Small intestine (tissue), 16 donors: ENCODE measurements at places on chromosomes 7 and 10.

DNA sequence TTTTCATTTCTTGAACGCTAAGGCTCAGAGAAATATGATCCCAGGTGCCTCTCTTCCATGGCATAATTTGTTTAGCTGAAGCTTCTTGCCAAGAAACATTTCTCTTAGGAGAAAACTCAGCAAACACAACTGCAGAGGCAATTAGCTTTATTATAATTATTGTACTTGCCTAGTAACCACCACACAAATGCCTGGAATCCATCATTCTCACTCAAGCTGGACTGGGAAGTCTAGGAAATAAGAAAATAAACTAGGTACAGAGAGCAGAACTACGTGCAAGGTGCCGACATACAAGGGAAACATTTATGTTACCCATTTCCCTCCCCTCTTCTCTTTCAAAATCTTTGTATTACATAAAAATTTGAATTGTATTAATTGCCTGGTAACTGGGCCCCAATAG, 15.1 kb downstream of the SLC35B4 start:
- DNase-seq, result no peak

DNA sequence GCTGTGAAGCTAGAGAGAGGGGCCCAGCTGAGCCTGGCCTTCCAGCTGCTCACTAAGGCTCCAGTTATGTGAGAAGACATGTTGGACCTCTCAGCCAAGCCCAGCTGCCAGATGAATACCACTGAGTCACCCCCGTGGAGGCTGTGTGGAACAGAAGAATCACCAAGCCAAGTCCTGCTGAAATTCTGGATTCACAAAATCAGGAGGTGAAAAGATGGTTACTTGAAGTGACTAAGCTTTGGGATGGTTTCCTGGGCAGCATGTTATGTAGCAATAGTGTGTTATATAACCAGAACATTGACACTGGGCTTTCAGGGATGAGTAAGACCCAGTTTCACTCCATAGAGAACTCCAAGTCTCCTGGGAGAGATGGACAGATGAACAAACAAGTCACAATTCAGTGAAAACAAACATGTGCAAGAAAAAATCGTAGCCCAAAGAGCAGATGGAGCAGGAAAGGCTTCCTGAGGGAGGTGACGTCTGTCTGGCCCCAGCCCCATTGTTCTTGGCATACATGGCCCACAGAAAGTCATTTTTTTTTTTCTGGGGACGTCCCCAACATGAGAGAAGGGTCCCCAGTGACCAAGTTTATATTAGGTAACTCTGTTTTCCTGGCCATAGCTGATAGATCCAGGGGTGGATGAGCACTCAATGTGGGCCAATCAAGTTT, 64.1 kb upstream of the PDZD8 start:
- no peak for DNase-seq

DNA sequence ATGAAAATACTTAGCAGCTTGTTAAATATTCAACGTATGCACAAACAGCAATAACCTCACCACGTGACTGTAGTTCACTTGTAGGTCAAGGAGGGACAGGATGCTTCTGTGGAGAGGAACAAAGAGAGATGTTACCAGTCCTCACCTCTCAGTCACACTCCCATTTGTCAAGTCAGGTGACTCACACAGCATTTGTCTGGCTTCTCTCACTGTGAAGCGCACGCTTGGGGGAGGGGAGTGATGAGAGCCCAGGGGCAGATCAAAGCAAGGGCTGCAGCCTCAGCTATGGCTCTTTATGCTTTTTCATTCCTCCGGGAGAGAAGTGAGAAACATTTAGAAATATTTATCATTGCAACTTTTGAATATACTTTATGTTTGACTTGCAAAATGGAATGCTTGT, 2.9 kb upstream of the RBM20 start:
- peak; percentile 14 for DNase-seq

DNA sequence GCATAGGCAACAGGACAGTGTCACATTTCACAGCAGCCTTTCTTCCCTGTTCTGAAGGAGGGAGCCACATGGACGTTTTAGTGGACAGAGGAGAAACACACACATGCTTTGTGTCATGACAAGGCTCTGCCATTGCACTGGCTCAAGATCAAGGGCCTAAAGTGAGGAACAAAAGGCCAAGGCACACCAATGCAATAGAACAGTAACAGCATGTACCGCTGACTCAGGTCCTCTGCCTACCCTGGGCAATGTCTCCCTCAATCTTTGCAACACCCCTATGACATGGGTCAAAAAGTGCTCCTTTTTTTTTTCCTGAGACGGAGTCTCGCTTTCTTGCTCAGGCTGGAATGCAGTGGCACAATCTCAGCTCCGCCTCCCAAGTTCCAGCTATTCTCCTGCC, 57.8 kb upstream of the SDK1 start:
- no peak for DNase-seq

- no peak for DNase-seq
These were observed 101.6 kb downstream of the IMMP2L start for GRCh38 chr7:111460695-111461094.

DNA sequence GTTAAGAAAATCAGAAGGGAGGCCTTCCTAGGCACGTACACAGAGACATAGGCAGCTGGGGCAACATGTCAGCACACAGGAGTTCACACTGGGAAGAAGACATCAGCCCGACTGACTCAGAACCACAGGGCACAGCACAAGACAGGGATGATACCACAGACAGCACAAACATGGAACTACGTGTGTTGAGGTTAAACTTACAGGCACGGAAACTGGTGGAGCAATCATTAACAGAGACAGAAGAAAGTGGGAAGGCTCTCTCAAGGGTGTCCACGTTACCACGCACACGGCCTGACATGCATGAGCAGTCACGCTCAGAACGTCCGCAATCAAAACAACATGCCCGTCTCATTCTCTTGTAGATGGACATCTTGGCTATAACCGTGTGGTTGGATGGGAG, 636.4 kb downstream of the KCNMA1 start:
- no peak for DNase-seq

GRCh38 chr7:97871659-97872024, 566 bp downstream of the ASNS start:
- no peak for DNase-seq

- DNase-seq, result no peak
These were observed 937 bp upstream of the COBL start for GRCh38 chr7:51317582-51317910.

DNA sequence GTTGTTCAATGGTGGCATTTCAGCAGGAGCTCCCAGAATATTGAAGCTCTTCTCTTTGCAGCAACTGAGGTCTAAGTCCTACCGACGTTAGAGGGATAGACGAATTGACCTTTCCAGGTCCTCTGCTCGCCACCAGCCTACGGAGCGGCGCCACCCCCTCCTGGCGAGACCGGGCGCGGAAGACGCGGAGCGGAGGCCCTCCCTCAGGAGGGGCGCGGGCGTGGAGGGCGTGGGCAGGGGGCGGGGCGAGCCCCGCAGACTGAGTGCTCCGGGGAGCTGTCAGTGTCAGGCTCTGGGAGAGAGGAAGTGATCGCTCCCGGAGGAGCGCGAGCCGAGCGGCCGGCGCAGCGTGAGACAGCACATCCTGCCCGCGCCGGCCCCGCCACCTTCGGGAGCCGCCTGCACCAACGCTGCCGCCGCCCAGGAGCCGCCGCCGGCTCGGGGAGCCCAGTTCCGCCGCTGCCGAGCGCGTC, at the start of gene DYNC1I1:
DYNC1I1 (plus strand) TSS at position 257 of the 473 bp plus-strand sequence. CDS start 32,176 bp downstream, outside the sequence.
- DNase-seq, result peak; percentile 63

GRCh38 chr7:876972-877311, 588 bp downstream of the GET4 start:
- no peak for DNase-seq

DNA sequence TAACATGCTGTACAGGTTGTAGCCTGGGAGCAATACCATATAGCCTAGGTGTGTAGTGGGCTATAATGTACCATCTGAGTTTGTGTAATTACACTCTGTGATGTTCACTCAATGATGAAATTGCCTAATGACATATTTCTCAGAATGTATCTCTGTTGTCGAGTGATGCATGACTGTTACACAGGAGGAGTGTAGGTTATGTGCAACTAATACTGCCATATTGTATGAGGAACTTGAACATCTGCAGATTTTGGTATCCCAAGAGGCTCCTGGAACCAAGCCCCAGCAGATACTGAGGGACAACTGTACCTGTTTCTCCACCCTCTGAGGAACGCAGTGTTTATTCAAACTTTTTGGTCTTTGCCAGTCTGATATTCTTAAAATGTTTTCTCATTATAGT, 38.6 kb downstream of the NACAD start:
- no peak for DNase-seq

DNA sequence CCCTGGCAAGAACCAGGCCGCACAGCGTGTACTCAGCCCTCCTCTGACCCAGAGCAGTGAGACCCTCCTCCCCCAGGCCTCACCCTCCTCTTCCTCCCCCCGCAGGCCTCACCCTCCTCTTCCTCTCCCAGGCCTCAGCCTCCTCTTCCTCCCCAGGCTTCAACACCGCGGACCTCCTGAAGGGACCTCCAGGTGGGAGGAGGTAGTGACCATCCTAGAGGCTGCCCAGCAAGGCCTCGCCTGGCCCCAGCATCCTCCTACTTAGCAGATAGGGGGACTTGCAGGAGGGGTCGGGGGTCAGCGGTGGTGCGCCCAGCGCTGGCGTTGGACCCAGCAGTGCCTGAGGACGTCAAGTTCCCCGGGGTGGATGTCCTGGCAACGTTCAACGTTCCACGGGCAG, 270.8 kb downstream of the ELFN1 start:
- no peak for DNase-seq

DNA sequence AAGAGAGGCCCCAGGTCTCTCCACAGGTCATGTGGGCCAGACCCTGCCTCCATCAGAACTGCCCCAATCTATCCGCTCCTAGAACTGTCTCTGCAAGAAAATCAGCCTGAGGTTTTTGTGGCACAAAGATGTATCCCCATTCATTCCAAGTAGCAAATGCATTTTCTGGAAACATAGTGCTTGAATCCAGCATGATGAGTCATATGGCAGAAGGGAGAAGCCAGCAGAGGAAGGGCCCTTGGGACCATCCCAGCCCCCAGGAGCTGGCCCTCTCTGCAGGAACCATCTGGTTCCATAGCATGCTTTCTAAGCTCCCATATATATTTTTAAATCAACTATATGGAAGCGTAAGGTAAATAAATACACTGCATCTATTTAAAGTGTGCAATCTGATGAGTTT, 563.2 kb downstream of the GALNT17 start:
- no peak for DNase-seq

GRCh38 chr7:50332241-50333165, 28.0 kb downstream of the IKZF1 start:
- no peak for DNase-seq

DNA sequence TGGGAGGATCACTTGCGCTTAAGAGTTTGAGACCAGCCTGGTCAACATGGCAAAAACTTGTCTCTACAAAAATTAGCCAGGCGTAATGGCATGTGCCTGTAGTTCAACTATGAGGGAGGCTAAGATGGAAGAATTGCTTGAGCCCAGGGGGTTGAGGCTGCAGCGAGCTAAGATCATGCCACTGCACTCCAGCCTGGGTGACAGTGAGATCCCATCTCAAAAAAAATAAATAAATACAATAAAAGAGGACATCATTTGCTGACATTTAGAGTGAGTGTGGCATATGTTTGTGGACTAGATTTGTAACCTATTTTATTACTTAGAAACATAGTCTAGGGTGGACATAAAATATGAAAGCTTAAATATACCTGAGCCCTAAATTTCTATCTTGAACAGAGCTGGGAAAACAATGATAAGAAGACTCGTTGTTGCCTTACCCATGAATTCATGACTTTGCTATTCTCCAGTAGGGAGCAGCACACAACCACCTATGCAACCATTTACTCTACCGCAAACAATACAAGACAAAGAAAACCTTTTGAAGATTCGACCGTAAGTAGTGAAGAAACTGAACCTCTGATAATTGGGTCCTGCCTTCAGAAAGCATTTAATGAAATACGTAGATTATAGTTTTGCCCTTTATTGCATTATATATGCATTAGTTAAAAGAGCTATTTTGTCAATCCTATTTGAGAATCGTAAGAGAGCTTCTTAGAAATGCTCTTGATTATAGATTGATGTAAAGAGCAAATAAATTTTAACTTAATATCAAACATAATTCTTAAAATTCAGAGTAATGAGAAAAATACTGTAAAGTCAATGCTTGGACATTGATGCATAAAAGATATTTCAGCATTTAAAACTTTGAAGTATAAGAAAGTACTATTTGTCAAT, 83.5 kb downstream of the GNAT3 start:
- peak; percentile 77 for DNase-seq

- no peak for DNase-seq
These were observed 76.6 kb downstream of the HDAC9 start for GRCh38 chr7:18572154-18572553.

DNA sequence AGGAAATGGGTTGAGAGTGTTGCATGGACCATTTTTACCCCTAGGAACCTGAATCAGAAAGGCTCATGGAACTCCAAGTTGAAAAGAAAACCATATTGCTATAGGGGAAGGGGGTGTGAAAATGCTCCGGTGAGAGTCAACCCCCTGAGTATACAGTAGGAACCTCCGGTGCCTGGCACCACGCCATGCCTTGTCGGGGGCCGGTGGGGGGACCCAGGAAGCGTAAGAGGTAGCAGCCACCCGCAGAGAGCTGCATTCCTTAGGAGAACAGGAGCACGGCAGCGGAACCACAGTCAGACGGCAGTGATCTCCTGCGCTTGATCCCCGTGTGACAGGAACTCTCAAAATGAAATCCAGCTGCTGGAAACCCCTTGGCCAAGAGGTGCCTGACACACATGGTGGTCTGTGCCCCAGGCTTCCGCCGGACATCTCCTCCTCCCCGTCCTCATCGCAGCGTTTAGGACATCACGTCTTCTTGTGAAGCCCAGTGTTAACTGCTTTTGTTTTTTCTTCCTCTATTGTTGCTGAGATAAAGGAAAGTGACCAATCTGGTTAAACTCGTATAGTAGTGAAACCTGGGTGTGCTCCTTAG, 186.8 kb downstream of the CELF2 start:
- no peak for DNase-seq

DNA sequence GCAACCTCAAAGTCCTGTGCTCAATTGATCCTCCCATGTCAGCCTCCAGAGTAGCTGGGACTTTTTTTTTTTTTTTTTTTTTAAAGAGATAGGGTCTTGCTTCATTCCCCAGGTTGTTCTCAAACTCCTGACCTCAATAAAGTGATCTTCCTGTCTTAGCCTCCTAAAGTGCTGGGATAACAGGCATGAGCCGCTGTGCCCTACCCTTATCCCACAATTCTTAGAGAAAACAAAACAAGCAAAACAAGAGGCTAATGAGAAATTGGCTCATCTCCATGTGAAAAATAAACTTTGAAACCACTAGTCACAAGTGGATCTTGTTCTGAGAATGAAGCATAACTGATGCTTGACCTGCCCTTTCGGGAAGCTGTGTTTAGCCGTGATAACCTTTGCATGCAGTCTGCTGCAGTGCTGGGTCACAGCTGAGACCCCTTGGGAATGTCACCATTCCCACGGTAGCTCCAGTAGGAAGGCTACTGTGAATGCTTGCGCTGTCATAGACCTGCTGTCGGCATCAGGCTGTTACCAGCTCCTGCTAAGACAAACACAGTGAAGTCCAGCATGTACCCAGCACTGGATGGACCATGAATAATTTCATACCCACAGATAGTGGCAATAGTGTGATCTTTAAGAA, 290.7 kb upstream of the KIAA1217 start:
- peak; percentile 9 for DNase-seq

DNA sequence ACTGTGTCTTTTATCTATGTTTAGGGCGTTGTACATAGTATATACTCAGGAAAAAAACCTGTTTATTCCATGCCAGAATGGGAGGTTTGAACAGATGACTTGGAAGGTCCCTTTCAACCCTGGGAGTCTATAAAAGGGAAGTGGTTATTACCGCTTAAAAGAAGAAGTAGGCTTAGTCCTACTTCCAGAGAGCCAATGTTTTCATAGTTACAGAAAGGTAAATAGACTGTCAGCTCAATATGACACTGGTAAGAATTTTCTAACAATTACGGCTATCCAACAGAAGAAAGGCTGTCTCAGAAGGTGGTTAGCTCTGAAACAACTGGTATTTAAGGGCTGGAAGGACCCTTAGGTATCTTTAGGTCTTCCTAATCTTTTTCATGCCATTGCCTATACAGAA, 1.1 kb upstream of the TFAM start:
- peak; percentile 24 for DNase-seq
